ENCODE measurements at places on chromosomes 12 and 14. TPM values are rescaled to one million over a fixed set of nuclear protein-coding genes. Genes with fewer than 3 reads are reported as not detected.

GRCh38 chr12:42474391-42474790 is 115.2 kb downstream of the PRICKLE1 start:
- H3K27ac ChIP-seq = no peak overlapping the region
- DNase-seq = no peak
- H3K36me3 ChIP-seq = no peaks in the 10 kb centered on the region
- no peaks in the 10 kb centered on the region for H3K27me3 ChIP-seq
- no peak overlapping the region for H3K4me3 ChIP-seq

- no peaks in the 10 kb centered on the region for H3K36me3 ChIP-seq
- no peak overlapping the region for H3K27ac ChIP-seq
- H3K4me1 ChIP-seq = peaks cover 10% of the 10 kb centered on the region
- peak overlapping the region; percentile 67 for H3K4me3 ChIP-seq
- no peak for DNase-seq
These were observed 485 bp downstream of the PPP4R4 start for GRCh38 chr14:94174604-94175010.

GRCh38 chr14:78308079-78308478 is 137.9 kb downstream of the NRXN3 start:
- no peaks in the 10 kb centered on the region for H3K36me3 ChIP-seq
- H3K27ac ChIP-seq = no peak overlapping the region
- no peak overlapping the region for H3K4me3 ChIP-seq
- no peaks in the 10 kb centered on the region for H3K27me3 ChIP-seq
- H3K4me1 ChIP-seq = no peaks in the 10 kb centered on the region

- no peaks in the 10 kb centered on the region for H3K4me1 ChIP-seq
- no peak for DNase-seq
- H3K27ac ChIP-seq = no peak overlapping the region
These were observed 521.0 kb downstream of the FUT8 start for GRCh38 chr14:65933400-65934069.

DNA sequence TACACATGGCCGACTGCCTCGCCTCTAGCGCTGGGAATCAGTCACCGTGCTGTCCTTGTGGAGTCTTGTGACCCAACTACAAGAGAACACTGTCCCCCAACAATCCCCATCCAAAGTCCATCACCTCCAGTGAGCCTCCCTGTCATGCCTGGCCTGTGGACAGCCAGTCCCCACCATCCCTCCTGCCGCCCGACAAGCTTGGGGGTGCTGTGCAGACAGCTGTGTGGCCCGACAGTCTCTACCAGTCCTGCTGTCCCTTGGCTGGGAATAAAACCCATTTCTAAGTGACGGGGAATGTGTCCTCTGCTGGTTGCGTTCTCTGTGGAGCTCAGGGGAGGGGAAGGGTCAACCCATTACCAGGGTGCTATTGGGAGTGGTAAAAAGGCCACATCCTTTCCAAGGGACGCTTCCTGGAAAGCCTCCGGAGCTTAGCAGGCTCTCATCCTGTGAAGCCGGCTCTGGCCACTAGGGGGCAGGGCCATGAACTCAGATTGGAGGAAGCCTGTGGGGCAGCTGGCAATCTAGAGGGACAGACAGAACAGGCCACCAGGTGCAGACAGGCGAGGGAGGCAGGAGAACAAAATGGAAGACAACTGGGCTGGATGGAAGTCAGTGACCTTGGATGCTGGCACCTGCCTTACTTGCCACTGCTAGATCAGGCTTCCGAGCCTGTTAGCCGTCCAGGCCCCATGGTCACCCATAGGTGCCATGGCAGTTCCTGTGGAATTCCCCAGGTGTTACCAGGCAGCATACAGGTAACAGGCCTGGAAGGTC is 12.0 kb upstream of the BLTP3B start:
- no peak overlapping the region for H3K4me3 ChIP-seq
- no peaks in the 10 kb centered on the region for H3K4me1 ChIP-seq
- no peaks in the 10 kb centered on the region for H3K27me3 ChIP-seq
- H3K27ac ChIP-seq = no peak overlapping the region

Gene TCL1B
- polyA plus RNA-seq = 0.03 TPM

Gene CPNE8
- 9.2 TPM for polyA plus RNA-seq

Gene CLEC2B
- polyA plus RNA-seq = 19.0 TPM

Measured in lung (tissue), 17 donors.